Effector CD4-positive, alpha-beta T cell (primary cell): ENCODE measurements at places on chromosomes 7 and 10.

DNA sequence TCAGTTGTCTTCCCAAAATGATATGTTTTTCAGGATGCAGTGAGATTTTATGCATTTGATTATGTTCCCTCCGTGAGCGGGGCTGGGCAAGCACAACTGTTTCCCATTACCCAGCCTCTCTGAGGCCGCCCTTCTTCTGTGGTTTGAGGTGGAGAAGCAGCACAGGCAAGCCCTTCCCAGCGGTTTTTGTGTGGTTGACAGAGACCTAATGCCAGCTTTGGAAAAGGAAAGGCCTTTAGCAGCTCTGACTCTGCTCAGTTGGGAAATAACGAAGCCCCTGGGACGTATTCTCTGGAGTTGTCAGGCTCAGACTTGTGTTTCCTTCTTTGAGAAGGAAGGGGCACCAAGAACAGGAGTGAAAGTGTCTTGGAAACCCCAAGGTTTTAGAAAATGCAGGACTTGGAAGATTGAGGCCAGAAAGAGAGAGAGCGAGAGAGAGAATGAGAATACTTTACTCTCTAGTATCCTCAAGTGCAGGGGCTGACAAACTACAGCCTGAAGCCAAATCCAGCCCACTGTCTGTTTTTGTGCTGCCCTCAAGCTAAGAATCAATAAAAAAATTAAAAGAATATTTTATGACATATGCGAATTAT is 20.6 kb upstream of the PDCD4 start:
- DNase-seq, result no peak

- DNase-seq, result no peak
Observed at GRCh38 chr7:151900986-151901621, 24.2 kb upstream of the PRKAG2 start.

DNA sequence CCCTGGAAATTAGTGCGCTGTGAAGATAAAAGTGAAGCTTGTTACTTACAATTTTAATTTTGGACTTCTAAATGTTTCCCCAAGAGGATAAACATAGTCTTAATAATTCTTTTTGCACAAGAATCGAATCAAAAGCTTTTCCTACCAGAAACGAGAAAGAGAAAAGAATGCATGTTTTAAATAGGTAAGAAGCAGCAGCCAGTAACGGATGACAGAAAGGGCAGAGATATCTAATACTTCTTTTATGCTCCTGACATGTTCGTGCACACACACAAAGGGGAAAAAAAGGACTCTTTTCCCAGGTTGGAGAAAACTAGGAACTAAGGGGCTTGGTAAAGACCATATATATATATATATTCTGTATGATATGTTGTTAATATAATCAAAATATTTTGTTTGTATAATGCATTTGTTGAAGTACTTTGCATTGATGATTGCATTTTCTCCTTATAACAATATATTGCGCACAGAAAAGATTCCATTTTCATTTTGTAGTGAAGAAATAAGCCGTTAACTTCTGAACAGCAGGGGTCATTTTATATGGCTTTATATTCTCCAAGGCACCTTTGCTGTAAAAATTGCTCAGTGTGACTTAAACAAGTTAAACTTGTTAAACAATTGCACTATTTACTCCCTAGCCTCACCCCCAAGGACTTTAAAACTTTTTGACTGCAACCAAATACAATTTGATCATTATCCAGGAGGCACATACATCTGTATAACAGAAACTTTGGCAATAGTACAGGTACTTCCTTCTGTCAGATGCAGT is 2.2 kb downstream of the PRKAR2B start:
- DNase-seq, result no peak

GRCh38 chr7:73869011-73869798 is 8.2 kb downstream of the TMEM270 start:
- no peak for DNase-seq

DNA sequence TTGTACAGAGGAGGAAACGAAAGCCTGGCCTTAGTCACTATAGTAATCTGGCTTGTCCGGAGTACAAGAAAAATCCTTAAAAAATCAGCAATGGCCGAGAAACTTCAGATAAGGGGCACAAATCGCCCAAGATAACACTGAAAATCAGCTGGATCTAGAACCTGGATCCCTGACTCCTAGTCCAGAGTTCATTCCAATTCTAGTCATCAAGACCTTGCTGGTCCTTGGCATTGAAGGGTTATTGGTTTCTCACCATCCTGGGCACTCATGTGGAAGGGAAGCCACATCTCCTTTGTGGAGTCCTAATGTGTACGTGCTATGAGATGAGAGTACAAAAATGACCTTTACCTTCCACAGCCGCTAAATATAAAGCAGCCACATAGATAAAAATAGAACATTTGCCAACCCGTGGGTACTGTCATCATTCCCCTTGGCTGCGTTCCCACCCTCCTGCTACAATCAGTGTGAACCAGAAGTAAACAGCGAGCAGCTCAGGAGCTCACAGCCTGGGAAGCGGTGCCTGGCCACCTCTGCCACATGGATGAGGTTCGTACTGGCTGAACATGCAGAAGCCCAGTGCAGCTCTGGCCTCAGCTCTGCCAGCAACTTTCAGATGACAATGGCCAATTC is 116.0 kb upstream of the PDLIM1 start:
- no peak for DNase-seq

DNA sequence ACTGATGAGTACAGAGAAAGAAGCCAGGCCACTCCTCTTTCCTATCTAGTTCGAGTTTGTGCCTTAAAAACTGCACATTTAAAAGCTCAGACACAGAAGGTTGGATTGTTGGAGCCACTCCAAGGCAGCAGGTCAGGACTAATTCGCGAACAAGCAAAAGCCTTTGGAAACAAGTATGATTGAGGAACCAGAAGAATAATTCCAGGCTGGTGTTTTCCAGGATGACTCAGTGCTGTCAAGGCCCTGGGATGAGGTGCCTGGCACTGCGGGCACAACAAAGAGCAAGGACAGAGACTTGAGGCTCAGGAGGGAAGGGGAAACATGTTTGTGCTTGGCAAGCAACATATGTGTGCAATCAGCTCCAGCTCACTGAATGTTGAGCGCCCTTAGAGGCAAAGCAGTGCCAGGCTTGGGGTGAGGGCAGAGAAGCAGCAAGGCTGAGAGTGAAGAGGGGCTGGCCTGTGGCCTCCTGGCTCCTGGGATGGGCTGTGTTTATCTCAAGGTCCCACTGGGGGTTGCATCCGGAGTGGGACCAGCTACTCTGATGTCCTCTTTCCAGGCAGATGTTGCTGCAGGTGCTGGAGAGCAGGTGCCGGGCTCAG is 44.1 kb downstream of the VSTM4 start:
- DNase-seq, result no peak

GRCh38 chr10:122336332-122336731 is 38.2 kb upstream of the PLEKHA1 start:
- DNase-seq, result no peak

DNA sequence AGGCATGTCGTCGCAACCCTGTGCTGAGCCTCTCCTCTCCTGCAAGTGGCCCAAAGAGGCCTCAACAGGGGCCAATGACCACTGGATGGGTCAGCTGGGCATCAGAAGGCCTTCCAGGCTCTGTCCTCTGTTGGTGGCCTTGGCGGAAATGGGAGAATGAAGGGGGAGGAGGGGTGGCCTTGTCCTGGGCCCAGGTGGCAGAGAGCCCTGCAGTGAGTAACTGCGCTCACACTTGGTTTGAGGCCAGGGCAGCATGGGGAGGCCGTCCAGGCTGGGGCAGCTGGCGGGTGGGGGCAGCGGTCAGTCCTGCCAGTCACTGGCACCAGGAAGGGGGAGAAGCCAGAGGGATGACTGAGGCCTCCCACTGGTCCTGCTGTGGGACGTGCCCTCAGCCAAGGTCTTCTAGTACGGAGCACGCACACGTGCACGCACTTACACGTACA is 59.8 kb downstream of the LHPP start:
- no peak for DNase-seq

DNA sequence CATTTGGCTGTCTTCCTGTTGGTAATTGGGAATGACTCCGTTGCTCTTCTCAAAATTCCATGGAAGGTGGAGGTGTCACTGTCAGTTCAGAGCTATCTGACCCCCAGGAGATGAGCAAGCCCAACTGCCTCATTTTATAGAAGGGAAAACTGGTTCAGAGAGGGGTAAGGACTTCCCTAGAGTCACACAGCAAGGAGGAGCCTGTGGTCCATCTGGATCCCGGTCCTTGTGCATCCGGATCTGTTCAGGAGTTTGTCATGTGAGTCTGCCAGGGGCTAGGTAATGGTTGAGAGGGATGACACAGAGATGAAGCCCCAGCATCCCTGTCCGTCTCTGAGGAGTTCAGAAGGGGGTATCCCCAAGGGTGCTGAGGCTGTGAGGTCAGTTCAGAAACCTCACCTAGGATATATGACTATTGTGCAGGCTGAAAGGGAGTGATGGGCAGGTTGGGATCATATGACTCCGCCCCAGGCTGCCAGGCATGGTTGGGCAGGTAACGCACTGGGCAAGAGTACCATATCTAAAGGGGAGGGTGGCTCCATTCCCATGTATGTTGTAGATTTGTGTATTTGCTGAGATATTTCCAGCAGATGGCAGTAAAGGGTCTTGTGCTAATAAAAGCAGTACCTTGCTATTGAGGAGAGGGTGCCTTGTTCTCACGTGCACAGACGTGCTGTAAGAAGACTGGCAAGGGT is 16.0 kb upstream of the SLC29A3 start:
- no peak for DNase-seq

- no peak for DNase-seq
Observed at GRCh38 chr7:121071662-121072061, 83.2 kb downstream of the CPED1 start.

DNA sequence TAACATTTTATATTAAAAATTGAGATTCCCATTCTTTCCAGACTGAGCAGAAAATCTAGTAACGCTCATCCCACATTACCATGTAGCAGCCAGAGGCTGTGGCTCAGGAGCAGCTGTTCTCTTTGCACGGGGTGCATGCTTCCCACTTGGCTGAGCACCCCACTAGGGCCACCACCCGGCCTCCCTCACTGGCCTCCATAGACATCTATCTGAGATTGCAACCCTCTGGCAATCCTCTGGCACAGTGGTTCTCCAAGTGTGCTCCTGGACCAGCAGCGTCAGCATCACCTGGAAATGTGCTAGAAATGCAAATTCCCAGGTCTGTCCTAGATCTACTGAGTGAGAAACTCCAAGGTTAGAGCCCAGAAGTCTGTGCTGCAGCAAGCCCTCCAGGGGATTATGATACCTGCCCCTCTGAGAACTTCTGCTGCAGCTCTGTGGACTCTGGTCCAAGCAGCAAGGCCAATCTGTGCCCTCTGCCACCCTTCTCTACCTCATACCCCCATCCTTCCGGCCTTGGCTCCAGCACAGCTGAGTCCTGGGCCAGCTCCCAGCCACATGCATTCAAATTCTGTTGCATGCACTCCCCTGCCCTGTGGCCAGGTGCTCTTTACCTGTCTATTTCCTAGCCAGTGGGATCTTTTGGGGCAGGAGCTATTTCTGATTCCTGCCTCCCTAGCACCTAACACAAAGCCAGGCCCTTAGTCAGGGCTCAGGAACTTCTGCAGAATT is 301.5 kb downstream of the GRID1 start:
- DNase-seq, result no peak

- no peak for DNase-seq
Observed at GRCh38 chr7:49812534-49812933, 39.1 kb downstream of the VWC2 start.

- no peak for DNase-seq
Observed at GRCh38 chr7:14294637-14295036, 305.2 kb upstream of the ETV1 start.

DNA sequence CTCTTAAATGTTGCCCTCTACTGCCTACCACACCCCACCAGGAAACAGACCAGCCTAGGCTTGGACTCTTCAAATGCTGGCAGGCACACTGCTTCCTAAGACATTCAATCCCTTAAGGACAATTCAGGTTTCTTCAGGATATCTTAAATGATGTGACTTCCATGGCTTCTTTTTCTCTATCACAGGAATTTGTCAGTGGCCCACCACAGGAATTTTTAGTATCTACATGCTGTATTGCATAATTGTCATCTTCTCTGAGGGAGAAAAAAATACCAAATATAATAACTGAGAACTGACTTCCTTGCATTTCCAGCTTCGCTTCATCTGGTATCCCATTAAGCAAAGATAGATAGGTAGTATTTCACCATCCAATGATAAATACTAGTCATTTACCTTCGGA is 129.3 kb downstream of the WNT2 start:
- DNase-seq, result no peak

DNA sequence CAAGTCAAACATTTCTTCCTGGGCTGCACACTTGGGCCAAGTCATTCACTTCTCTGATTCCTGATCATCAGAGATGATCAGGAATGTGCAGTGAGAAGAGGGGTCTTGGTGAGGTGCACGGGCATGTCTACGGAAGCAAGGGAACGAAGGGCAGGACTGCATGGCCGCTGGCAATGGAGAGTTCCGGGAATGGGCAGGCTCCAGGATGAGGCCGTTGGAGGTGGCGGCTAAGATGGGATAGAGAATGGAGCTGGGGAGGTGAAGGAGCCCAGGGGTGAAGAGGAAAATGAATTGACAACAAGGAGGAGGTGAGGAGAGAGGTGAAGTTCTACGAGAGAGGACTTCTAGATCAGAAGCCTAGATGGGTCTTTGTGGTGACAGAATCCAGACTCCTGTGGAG is 260.0 kb downstream of the GRID1 start:
- DNase-seq, result no peak

- no peak for DNase-seq
Observed at GRCh38 chr10:100183481-100183880, 2.3 kb downstream of the ERLIN1 start.

- no peak for DNase-seq
Observed at GRCh38 chr10:102109166-102110116, 10.7 kb downstream of the LDB1 start.

DNA sequence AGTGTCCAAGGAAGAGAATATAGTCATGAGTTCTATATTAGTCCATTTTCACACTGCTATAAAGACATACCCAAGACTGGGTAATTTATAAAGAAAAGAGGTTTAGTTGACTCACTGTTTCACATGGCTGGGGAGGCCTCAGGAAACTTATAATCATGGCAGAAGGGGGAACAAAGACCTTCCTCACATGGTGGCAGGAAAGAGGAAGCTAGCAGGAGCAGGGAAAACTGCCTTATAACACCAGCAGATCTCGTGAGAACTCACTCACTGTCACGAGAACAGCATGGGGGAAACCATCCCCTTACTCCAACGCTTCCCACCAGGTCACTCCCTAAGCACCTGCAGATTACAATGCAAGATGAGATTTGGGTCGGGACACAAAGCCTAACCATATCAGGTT is 139.0 kb upstream of the ZNF438 start:
- DNase-seq, result no peak
